Mononuclear cell (primary cell): ENCODE measurements at places on chromosomes 7 and 10. TPM values are rescaled to one million over a fixed set of nuclear protein-coding genes. Genes with fewer than 3 reads are reported as not detected.

Gene NACAD
- 0.10 TPM for total RNA-seq

Gene SPDYE6
- total RNA-seq: not detected

Gene NUDT1
- total RNA-seq: 10.5 TPM

Gene AKR1C4
- total RNA-seq: 0.21 TPM

Gene LRRC18
- not detected for total RNA-seq

Gene LAMB4
- total RNA-seq: 0.10 TPM
